ENCODE measurements at places on chromosomes 3 and 15.

- no peak for DNase-seq
These were observed 11.5 kb upstream of the GATA2 start for GRCh38 chr3:128504533-128504915.

GRCh38 chr3:123419181-123419849 is 29.6 kb downstream of the ADCY5 start:
- no peak for DNase-seq

DNA sequence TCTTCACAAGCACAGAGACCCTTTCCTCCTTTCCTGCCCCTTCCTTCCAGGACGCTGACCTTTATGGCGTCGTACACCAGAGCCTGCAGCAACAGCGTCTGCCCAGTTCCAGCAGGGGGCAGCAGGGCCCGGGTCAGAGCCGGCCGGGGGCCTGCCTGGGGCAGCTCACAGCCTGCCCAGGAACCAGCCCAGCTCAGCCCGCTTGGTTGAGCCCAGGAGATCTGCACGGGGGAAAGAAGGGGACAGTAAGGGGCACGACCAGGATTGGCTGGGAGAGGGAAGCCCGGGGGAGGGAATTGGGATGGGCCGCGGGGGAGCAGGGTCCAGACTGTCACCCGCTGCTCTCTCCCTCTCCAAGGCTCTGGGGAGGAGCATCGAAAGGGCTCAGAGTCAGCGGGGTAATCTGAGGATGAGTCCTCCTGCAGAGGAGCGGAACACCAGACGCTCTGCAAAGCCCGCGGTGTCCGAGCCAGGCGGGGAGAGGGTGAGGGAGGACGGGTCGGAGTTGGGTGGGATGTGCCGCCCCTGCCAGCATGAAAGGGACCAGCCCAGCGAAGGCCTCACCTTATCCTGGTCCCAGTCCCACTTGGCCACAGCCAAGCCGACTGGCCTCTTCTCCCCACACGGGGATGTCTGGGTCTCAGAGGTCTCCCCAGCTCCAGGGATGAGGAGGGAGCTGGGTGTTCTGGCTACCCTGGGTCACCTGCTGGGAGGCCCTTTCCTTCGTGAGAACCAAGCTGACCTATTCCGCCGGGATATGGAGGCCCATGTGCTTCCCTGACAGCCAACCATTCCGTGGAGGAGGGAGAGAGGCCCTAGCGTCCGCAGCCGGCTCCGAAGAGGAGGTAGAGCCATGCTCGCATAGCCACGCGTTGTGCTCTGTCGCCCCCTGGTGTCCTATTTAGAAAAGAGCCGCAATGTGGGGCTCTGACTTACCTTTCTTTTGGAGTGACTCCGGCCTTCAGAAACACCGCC is 7.4 kb upstream of the IGDCC3 start:
- peak; percentile 67 for DNase-seq

DNA sequence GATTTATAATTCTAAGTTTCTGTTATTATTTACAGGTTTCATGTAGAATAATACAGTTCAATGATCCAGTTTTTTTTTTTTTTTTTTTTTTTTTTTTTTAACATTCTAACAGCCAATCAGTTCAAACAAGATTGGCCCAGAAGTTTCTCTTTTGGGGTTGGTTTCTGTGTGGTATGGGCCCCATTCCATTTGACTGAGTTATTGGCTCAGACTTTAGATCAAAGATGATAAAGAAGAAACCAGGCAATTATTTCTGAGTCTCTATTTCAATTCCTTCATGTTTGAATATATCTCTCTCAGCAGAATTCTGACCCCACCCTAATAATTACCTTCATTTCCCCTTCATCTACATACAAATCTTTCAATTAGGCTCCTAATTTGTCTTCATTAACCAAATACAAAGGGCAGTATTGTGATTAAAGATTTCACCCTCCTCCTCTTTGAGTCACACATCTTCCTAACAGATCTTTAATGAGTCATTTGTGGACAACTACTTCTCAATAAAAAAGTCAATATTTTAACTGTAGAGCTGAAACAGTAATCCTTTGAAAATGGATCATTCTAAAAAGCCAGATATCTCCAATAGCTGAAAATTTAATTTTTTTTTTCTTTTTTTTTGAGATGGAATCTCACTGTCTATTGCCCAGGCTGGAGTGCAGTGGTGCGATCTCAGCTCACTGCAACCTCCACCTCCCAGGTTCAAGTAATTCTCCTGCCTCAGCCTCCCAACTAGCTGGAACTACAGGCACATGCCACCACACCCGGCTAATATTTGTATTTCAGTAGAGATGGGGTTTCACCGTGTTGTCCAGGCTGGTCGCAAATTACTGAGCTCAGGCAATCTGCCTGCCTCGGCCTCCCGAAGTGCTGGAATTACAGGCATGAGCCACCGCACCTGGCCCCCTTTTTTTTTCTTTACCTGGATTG is 878.8 kb downstream of the NAALADL2 start:
- DNase-seq: no peak

GRCh38 chr3:63328365-63328764 is 50.3 kb downstream of the SYNPR start:
- no peak for DNase-seq

DNA sequence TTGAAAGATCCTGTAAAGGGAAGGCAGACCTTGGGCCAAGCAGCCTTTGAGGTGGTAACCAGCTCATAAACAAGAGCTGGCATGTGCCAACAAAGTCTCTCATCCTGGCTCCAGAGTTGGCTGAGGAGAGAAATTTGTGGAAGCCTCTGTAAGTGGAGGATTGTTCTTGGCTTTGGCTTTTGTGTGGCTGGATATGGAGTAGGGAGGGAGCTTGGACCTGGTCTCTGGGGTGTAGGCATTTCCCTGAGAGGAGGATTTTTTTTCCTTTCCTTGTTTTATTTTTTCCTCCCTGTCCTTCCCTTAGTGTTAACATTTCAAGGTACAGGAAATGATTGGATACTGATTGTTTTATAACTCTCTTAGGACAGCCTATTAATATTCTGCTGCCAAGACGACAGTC is 60.8 kb downstream of the ZNF609 start:
- no peak for DNase-seq

- DNase-seq: no peak
These were observed 492.4 kb downstream of the MCTP2 start for GRCh38 chr15:94723801-94724200.

DNA sequence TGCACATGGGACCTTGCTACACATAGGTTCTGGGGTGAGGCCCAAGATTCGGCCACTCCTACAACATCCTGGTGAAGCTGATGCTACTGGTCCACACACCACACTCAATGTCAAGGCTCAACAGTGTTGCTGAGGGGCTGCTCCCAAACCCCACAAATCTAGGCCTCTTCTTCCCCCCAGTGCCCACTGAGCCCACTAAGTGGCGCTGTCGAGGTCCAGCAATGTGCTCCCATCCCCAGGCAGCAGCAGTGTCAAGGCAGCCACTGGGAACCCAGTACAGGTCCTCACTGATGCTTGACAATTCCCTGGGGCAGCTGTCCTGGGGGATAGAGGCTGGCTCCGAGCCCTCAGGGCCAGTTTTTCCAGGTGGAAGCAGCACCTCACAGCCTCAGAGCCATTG is 21.5 kb downstream of the SCN5A start:
- DNase-seq: no peak

DNA sequence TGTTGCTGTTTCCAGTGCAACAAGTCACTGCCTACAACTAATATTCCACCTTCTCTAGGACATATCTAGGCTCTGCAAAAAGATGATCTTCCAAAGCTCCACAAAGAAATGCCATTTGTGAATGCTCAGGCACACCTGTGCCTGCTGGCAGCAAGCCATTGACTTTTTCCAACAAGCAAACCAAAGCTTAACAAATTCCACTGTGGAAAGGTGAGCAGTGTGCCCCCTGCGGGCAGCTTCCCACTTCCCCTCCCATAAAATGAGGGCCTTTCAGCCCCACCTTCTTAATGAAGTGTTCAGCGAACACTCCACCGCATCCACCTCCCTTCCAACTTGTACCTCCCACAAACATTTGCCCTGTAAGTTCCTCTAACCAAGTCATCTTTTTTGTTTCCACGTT is 157.5 kb upstream of the SLC24A5 start:
- DNase-seq: no peak

DNA sequence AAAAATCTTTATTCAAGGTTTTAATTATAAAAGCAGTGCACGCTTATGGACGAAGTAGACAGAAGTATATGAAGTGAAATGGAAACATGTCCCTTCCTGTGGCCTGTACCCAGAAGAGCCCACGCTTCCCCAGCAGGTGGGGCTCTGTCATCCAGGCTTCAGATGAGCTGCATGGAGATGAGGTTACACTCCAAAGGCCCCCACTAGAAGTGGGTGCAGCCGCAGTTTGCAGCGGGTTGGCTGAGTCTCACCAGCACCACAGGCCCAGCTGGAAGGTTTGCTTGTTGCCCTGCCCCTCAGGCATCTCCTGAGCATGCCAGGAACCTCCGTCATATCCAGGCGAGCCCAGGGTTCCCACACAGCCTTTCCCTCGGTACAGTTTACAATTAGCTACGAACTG is 33.1 kb downstream of the PRR20G start:
- no peak for DNase-seq

DNA sequence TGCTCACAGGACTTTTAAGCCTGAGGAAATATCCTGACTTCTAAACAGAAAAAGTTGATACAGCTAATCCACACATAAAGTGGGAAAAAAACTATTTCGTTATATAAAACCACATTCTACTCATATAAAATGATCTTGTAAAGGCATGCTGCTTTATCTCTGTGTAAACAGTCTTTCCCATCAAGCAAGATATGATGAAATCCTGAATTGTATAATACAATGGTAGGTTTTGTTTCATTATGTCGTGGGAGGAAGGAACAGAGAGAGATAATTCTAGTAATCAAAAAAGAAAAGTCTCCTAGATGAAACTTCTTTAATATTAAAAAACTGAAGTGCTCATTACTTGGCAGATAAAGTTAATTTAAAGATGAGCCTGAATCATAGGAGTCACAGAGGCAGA is 92.6 kb upstream of the SNTN start:
- DNase-seq: no peak

GRCh38 chr15:26670116-26670515 is 102.8 kb downstream of the GABRB3 start:
- DNase-seq: no peak

DNA sequence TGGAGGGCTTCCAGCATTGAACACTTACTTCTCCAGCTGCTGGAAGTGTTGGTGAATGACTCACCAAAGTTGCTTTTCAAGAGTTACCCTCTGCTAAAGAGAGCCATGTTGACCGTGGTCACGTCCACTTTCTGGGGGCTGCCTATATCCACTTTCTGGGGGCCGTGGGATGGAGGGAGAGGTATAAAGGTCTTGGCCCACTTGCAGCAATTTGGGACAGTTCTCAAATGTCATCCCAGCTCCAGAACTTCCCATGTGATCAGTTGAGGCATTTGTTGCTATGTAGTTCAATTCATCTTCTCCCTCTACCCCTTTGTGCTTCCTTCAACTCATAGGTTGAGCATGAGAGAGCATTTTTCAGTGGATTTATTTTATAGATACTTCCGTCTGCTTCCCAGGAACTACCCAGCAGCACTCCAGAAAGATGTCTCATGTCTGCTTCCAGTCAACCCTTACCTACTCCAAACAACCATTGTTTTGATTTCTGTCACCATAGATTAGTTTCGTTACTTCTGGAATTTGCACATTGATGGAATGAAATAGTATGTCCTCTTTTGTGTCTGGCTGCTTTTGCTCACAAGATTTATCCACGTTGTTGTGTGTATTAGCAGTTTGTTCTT is 130.6 kb downstream of the TCF12 start:
- DNase-seq: no peak

GRCh38 chr3:195012571-195012970 is 258.4 kb downstream of the XXYLT1 start:
- DNase-seq: no peak

DNA sequence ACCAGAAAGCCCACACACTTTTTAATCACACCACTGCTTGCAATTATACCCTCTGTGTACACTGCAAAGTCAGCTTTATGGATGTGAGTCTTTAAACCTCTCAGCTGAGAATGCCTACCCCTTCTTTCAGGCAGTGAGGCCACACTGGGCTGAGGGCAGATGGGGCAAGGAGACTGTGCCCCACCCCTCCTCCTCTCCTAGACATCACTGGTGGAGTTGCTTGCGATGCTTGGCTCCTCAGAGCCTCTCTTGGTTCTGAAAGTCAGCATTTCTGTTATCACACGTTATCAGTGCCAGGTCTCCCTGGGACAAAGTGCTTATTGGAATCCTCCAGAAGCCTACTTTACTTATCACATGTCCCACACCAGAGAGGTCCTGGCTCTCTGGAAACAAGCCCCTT is 128.2 kb downstream of the ZNF621 start:
- DNase-seq: no peak

DNA sequence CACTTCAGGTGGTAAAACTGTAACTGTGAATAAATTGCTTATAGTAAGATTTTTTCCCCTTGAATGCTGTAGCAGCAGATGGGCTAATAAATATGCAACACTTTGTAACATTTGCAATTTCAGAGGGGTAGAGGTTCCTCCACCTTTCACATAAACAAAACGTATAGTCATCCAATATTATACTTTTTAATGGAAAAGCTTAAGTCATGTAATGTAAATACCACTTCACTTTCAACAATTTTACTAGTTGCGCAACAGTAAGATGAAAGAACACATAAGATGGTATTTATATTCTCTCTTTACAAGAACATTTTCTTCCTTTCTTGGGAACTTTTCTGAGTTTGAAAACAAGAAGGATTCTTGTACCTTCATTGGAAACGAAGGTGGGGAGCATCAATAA is 56.6 kb upstream of the FAM3D start:
- no peak for DNase-seq

- no peak for DNase-seq
These were observed 61.0 kb downstream of the HMG20A start for GRCh38 chr15:77481670-77482069.

DNA sequence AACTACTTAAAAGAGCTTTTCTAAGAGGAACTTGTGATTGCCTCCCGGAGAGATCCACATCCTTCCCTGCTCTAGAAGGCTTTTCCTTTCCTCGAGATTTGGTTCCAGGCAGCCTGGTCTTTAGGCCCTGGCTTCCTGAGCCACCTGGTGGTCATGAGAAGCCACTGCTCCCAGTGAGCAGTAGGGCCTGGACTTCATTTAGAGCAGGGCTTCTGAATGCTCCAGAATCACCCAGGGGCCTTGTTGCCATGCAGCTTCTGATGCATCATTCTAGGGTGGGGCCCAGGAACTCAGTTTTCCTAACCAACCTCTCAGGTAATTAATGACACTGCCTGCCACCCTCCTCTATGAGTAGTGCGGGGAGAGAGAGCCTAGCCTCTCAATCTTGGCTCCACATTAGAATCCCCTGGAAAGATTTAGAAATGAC is 29.6 kb downstream of the PSMD6 start:
- peak; percentile 9 for DNase-seq
